ENCODE measurements at places on chromosomes 7 and 10.
A peak's percentile ranks its signal among the peaks of the same experiment; 100 is the strongest.

GRCh38 chr7:120395526-120396019 lies 122.6 kb downstream of the KCND2 start:
- no peak for DNase-seq

DNA sequence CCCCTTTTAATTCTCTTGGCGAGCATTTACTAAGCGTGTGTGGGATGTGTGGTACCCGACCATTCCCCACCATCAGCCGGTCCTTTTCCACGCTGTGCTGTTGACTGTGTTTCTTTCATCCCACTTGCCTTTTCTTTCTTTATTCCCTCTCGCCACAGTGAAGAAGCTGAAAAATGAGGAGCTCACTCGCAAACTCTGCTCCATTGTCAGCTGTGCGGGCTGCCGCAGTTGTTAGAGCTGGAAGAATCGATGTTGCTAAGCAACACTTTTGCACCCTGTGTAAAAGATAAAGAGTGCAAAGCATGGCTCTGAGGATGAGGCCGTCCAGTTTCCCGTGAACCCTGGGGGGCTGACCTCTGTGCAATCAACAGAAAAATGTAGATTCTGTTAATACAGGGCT lies 203.1 kb upstream of the NEBL start:
- DNase-seq = no peak

DNA sequence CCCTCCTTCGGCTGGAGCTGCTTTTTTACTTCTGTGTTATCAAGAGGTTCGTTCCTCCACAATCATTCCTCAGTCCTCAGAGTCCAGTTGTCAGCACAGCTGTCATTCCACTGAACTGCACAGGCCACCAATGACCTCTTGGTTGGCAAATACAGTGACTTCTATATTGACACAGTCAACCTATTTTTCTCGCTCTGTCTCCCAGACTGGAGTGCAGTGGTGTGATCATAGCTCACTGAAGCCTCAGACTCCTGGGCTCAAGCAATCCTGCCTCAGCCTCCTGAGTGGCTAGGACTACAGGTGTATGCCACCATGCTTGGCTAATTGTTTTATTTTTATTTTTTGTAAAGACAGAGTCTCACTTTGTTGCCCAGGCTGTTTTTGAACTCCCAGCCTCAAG lies 27.7 kb downstream of the CRCP start:
- DNase-seq = no peak

DNA sequence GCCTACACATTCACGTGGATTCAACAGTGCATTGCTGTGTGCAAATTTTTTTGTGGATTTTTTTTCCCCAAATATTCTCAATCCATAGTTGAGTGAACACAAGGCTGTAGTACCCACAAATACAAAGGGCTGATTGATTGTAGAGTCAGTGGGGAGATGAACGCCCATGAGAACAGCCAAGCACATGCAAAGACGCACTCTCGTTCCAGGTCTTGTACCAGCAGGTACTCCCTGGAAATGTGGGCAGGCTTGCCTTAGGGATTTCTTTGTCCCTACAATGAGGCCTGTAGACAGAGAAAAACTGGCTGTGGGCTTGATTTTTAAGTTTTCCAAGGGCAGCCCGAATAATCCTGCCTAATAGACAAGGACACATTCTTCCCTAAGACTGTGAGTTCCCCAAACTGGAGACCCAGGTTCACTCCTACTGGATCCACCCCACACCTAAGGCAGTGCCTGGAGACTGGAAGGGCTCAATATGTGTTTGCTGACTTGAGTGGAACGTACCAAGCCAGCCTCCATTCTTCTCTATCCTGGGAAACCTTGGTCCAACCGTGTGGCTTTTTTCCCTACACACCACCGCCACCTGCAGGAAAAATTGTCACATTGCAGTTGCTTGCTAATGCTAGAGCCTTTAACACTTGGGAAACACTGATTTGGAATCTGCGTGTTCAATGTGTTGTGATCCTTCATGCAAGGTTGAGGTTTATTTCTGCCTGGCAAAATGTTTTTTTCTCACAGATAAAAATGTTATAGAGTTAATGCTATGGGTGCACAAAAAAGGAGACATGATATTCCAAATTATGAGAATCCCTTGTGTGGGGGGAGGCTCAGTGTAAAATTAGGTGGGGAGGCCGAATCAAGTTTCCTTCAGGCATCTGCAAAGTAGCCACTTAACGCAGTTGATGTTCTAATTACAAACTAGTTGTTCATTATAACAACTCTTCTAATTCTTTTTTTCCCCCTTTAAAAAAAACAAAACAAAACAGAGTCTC lies 49.3 kb downstream of the PPP1R17 start:
- peak; percentile 81 for DNase-seq

- DNase-seq = no peak
Observed at GRCh38 chr7:140540136-140540777, 61.0 kb upstream of the MKRN1 start.

- peak; percentile 7 for DNase-seq
Observed at GRCh38 chr10:62688971-62689700, 115.4 kb upstream of the ADO start.

Data from Karpas-422 (cell line).